Suppressor macrophage (primary cell): ENCODE measurements at places on chromosomes 1 and 21.

DNA sequence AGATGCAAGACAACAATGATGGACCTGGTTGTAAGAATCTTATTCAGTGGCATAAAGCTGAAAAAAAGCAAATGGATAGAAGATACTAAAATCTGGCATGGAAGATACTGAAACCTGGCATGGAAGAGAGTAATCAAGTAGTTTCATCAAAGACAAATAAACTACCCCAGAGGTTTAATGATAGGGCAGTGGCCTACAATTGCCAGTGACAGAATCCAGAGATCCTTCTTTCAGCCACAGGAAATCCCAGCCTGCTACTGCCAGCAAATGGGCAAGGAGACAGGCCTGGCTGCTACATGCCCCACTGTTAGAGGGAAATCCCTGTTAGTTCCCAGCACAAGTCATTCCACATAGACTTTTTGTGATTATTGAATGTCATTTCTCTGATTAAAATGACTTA is 409.4 kb downstream of the VAV3 start:
- DNase-seq, result no peak

DNA sequence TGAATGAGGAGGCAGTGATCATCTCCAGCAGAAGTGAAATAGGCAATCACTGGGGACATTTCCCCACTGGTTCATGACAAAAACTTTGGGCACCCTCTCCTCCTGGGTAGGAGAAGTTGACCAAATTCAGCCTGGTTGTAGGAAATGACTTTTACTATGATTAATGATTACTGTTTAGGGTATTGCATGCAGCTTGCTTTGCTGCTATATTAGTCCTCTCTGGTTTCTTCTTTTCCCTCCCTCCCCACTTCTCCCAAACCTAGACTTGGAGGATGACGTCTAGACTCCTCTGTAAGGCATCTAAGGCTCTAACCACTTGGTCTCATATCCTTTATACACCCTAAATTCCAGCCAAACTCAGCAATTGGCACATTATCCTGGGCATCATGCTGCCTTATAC is 3.4 kb upstream of the RGS16 start:
- DNase-seq, result no peak

- no peak for DNase-seq
These were observed 181.0 kb downstream of the SPATA17 start for GRCh38 chr1:217812175-217812574.

GRCh38 chr1:224238212-224238611 is 55.2 kb downstream of the DEGS1 start:
- DNase-seq, result no peak

- no peak for DNase-seq
These were observed 141.1 kb downstream of the DISP1 start for GRCh38 chr1:222955964-222956363.

- DNase-seq, result peak; percentile 10
These were observed 16.9 kb downstream of the SELL start for GRCh38 chr1:169694304-169695075.

DNA sequence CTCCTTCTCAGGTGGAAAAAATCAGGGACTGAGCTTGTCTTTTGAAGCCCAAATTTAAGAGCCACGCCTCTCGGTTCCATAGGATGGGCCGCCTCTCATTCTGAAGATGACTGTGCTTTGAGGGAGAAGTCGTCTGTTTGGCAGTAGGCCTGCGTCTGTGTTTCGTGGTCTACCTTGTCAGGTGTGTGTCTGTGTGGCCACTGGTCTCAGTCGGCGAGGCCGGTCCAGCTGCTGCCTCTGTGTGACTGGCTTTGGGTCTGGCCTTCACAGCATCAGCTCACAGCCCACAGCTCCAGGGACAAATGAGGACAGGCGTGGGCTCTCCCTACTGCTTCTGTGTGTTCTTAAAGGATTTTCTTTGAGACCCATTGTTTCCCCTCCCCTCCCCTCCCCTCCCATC is 50.3 kb downstream of the B3GALT5 start:
- DNase-seq, result no peak

GRCh38 chr1:56404561-56405030 is 174.8 kb downstream of the PLPP3 start:
- DNase-seq, result no peak

GRCh38 chr1:54977533-54978297 is 2.7 kb upstream of the TMEM61 start:
- DNase-seq, result no peak

- no peak for DNase-seq
These were observed 443.7 kb downstream of the PTPRU start for GRCh38 chr1:29679828-29680558.
